Stimulated activated CD8-positive, alpha-beta memory T cell treated with anti-CD3 and anti-CD28 coated beads, Interleukin-2, amount 100 ng/mL, for 1 hour (primary cell): ENCODE measurements at places on chromosomes 7 and 10.
A peak's percentile ranks its signal among the peaks of the same experiment; 100 is the strongest.

- DNase-seq: no peak
Observed at GRCh38 chr7:139183878-139184338, 47.1 kb upstream of the UBN2 start.

DNA sequence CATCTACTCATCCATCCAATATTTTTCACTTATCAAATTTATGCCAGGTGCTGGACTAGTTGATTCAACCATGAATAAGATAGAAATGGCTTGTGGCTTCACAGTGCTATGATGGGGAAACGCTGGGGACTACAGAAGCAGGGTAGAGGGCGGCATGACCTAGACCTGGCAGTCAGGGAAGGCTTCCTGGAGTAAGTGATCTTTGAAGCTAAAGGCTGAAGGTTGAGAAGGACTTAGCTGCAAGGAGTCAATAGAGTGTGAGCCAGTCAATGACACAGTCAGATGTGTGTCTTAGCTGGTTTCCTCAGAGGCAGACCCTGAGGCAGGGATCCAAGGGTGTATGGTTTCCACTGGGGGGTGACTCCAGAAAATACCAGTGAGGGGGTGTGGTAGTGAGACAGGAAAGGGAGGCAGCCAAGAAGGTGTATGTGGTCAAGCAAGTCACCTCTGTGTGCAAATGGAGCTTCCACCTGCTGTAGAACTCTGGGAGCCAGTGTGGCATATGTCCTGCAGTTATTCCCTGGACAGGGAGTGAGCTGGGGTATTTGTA, 10.3 kb downstream of the PRF1 start:
- no peak for DNase-seq

DNA sequence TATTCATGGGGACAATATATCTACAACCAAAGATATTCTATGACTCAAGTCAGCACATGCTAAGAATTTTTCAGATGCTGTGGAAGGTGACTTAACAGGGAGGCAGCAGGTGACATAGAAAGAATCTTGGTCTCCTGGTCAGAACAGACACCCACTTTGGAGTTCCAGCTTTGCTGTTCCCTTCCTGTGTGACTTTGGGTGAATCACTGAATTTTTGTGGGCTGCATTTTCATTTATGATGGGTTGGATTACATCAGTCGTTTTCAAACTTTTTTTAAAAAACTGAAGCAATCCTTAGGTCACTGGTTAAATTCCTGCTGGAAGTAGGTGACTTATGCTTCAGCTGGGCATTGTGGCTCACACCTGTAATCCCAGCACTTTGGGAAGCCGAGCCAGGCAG, 24.9 kb downstream of the RGR start:
- DNase-seq: no peak

DNA sequence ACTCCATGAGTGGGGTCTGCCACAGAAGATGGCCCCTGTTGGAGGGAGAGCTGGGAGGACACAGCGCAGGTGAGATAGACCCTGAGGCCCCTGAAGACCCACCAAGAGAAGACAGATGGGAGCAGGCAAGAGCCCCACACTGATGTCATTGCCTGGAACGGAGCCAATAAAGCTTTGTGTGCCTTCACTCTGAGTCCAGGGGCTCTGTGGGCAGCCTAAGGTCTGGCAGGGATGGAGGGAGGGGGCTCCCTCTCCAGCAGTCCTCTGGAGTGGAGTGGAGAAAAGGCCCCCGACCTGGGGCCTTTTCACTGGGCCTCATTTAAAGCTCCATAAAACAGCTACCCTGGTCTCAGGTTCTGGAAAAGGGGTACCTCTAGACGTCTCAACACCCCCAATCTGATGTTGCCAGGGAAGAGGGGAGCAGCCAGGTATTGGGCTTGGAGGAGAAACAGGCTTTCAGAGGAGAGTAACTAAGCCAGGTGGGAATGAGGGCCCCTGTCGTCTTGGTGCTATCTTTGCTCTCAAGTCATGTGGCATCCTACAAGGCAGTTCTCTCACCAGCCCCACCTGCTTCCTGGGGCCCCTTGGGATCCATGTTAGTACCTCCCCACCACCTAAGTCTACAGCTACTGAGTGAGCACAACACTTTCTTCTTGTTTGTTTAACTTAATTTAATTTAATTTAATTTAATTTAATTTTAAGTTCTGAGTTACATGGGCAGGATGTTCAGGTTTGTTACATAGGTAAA, 1.4 kb downstream of the C10orf62 start:
- no peak for DNase-seq

DNA sequence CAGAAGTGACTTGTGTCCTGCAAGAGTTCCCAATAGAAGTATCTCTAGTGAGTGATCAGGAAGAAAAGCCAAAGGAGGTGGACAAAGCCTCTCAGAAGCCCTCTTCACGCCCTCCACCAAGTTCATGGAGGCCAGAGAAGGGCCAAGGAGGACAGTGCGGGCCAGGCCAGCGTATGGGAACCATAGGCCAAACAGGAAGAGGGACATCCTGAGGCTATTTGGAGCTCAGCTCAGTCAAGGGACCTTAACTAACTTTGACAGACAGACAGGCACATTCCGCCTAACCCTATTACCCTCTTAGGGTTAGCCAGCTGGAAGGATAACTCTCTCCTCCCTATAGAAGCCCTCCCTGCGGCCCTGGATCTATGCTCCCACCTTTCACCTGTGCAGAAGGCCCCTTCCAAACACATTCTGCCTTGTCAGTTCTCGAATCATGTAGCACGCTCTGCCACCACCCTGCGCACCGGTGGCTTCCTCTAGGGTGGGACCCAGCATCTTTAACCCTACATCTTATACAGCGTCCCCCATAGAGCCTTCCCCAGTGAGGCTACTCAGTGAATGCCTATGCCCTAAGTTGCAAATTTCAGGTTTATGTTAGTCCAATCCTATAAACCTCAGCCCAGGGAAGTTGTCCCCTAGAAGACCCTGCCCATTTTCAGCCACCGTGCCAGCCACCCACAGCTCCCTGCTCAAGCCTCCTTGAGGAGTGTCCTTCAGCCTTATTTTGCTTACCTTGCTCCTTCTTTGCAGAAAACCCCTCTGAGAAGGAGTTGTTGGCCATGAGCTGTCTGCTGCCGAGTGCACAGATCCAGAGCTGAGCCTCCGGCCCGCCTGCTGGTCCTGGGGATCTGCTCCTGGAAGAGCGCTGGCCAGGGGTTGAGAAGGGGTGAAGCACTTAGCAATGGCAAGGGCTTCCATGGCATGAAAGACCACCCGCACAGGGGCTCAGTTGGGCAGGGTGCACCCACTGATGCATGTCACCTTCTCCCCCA, 36.9 kb downstream of the FRMPD2 start:
- DNase-seq: no peak

GRCh38 chr10:58894929-58895328, 281.5 kb upstream of the PHYHIPL start:
- no peak for DNase-seq

DNA sequence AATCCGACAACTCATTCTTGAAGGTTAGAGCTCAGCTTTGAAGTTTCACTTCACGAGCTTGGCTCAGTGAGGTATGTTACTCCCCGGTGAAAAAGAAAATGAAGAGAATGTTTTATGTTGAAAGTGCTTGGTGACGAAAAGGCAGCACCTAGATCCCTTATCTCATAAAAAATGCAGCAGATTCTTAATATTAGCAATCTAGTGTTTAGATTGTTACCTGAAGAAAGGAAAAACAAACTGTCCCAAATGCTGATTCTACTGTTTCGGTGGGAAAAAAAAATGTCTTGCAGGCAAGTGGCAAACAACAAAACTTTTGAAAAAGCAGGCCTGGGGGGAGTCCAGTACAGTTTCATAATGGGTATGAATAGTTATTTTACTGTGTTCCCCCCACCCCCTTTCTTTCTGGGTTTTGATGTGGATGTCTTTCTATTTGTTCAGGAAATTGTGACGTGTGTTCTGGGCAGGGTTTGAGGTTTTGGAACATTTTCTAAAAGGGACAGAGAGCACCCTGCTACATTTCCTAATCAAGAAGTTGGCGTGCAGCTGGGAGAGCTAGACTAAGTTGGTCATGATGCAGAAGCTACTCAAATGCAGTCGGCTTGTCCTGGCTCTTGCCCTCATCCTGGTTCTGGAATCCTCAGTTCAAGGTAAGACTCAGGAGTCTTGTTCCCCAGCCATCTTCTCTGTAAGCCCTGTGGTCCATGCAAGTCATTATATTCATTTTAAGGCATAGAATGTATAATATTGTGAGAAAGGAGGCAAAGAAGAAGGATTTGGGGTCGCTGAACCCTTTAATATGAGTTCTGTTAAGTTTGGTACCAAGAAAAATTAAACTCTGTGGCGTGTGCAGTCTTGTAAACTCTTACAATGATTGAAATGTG, at the start of gene SRGN:
TSS of gene SRGN (plus strand) at position 514 of the 881 bp plus-strand sequence. CDS start at position 569, 55 bp downstream.
- peak; percentile 50 for DNase-seq
